ENCODE measurements at places on chromosomes 11 and 22. TPM values are rescaled to one million over a fixed set of nuclear protein-coding genes. Genes with fewer than 3 reads are reported as not detected.
A peak's percentile ranks its signal among the peaks of the same experiment; 100 is the strongest.

- DNase-seq: no peak
These were observed 10.4 kb upstream of the GRAMD4 start for GRCh38 chr22:46609724-46610201.

GRCh38 chr22:27416511-27417420, 384.8 kb downstream of the MN1 start:
- DNase-seq: no peak

DNA sequence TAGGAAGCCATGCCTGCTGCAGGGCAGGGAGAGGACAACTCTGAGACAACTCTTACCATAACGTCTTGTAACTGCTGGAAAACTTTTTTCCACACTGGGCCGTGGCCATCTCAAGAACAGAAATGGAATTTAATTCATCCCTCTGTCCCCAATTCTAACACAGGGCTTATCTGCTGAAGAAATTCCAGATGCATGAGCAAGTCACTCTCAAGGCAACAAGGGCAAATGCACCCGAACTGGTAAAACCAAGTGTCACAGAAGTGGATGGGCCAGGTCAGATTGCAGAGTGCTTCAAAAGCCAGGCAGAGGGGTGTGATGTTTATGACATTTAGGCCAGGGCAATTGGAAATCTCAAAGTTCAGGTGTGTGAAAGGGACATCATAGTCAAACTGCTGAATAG, 7.4 kb downstream of the SMPD1 start:
- DNase-seq: no peak

THRSP gene
- total RNA-seq: not detected

RBM7 gene
- 29.0 TPM for total RNA-seq

GRCh38 chr11:60951904-60952741, at the start of gene SLC15A3:
Gene SLC15A3, minus strand, starts transcription at chr11:60952176. Its CDS starts 625 bp downstream, at chr11:60951551.
- no peak for DNase-seq

DNA sequence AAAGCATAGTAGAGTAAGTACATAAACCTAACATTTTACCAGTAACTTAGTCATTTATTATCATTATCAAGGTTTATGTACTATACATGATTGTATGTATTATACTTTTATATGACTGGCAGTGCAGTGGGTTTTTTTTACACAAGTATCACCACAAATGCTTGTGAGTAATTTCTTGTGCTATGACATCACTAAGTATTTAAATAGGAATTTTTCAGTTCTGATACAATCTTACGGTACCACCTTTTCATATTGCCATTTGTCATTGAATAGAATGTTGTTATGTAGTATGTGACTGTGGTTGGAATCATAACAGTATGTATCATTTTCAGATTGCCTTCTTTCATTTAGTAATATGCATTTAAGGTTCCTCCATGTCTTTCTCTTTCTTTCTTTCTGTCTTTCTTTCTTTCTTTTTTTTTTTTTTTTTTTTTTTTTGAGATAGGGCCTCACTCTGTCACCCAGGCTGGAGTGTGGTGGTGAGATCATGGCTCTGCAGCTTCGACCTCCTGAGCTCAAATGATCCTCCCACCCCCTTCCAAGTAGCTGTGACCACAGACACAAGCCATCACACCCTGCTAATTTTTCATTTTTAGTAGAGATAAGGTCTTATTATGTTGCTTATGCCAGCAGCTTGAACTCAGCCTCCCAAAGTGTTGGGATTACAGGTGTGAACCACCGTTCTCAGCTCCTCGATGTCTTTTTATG, 18.6 kb downstream of the ATM start:
- no peak for DNase-seq

DNA sequence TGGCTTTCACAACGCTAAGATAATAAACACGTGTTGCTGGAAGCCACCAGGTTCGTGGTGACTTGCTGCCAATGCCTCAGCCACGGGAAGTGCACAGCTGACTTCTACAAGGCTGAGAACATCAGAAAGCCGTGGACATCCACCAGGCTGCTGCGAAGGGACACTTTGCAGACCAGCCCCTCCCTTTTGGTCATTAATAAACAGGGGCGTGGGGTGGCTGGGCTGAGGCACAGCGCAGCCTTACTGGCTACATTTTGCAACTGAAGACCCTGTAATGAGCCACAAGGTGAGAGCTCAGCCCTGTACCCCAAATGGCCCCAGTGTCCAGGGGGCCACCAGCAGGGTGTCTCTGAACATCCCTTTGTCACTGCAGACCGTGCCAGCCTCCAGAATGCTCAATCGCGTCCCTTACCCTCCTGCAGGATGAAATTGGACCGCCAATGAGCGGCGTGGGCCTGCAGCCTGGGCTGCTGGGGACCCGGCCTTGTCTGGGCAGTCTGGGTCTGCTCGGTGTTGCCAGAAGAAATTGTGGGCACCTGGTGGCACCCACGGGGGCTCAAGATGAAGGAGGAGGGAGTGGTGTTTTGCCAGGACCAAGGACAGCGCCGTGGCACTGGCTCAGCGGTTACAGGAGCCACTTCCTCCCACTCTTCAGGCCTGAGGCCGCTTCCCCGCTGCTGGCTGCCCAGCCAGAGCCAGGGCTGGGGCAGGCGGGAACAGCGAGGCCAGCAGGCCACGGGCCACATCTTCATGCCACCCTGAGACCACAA, 181.9 kb downstream of the CTTN start:
- no peak for DNase-seq

TFIP11 gene
- total RNA-seq: 42.6 TPM

DNA sequence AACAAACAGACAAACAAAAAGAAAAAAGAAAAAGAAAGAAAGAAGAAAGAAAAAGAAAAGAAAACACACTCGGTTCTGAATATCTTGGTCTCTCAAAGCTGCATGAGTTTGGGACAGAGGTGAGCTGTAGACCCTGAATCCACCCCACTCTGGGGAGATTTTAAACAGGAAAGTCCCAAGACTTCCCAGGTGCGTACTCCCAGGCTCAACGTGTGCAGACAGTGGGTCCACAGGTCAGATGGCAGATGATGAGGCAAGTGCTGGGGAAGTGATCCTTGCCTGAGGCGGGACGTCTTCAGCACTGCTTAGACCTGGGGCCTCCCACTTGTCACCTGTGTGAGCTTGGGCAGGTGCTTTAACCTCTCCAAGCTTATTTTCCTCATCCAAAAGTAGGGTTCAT, 9.3 kb downstream of the CREB3L1 start:
- DNase-seq: no peak

GRCh38 chr22:37748659-37749058, 51.8 kb downstream of the TRIOBP start:
- DNase-seq: no peak

SLC7A4 gene
- total RNA-seq: 2.0 TPM

DNA sequence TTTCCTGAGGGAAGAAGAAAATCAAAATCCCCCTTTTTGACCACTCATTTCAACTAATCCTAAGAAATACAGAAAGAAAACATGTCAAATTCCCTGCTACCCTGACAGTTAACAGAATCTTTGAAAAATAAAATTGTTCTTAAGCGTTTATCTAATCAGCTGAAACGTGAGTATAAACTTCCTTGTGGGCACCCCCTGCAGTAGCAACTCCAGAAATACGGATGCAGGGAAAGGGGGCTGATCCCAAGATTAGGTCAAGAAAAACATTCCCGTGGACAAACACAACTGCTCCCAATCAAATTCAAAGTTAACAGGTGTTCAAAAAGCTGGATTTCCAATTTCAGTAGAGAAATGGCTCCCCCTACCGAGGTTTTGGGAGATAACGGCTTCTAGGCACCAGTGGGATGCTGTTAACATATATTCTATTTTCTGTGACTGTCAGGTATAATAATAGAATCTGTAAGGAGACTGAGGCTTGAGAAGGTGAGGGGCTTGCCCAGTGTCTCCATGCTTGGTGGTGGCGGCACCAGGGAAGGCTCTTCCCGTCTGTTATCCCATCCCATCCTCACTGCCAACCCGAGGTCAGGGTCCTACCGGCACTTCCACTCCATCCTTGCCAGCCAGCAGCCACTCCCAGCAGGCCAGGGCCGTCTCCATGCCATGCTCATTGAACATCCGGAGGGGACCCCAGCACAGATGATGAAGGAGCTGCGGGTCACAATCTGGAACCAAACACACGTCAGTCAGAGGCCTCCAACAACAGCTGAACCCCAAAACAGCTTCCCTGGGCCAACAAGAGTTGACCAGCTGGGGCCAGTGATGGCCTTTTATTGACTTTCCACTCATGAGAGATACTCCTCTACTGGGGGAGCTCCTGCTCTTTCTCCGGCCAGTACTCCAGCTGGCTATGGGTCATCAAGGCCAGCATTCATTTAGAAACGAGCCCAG, 32.0 kb upstream of the SERPIND1 start:
- peak; percentile 65 for DNase-seq

GRCh38 chr22:35016909-35017308, 49.0 kb upstream of the ISX start:
- DNase-seq: no peak

- no peak for DNase-seq
These were observed 62.4 kb downstream of the DSCAML1 start for GRCh38 chr11:117734601-117735024.

DNA sequence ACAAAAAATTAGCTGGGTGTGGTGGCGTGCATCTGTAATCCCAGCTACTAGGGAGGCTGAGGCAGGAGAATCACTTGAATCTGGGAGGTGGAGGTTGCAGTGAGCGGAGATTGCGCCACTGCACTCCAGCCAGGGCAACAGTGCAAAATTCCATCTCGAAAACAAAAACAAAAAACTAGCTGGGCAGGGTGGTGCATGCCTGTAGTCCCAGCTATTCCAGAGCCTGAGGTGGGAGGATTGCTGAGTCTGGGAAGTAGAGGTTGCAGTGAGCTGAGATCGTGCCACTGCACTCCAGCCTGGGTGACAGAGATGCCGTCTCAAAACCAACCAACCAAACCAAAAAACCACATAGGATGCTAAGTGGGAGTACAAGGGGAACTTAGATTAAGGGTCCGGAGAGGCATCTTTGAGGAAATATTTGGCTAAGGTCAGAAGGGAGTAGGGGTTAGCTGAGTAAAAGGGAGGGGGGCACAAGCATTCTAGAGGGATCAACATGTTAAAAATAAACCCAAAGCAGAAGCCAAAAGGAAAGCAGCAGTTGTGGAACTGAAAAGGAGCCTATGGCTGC, 10.2 kb downstream of the PHF5A start:
- no peak for DNase-seq

GRCh38 chr22:46452195-46453005, 85.0 kb downstream of the CELSR1 start:
- no peak for DNase-seq

SHISAL1 gene
- 0.67 TPM for total RNA-seq

- DNase-seq: no peak
These were observed 15.4 kb downstream of the PPM1F start for GRCh38 chr22:21937041-21937820.

CHKA gene
- total RNA-seq: 62.2 TPM

DNA sequence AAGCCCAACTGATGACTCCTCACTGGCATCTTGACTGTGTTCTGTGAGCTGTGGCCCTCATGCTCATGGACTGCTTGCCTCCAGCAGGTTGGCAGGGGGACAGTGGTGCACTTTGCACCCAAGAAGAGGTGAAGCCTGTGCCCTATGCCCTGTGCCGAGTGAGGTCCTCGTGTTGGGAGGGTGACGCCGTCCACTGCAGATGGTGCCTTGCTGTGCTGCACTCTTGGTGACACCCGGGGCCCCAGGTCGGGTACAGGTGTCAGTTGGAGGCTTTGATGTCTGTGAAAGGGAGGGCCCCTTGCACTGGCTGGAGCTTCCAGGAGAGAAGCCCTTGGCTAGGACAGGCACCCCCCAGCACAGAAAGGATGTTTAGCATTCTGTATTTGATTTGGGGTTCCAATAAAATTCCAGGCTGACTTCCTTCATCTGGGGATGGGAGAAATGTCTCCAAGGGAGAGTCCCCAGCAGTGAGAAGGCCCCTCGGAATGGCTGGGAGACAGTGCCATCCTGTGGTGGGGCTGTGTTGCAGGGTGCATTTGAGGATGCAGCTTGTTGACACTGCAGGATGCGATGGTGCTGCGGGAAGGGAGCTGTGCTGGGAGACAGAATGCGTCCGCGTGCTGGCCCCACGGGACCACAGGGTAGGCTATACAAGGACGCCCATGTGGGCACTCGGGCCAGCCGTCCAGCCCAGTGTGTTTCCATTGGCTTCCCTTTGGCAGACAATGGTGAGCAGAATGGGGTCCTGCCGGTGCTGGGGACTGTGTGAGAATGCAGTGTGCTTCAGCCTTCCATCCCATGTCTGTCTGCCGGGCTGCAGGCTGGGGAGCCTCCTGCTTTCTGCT, 2.5 kb upstream of the ZDHHC8 start:
- DNase-seq: peak; percentile 77

OR51I1 gene
- 0.63 TPM for total RNA-seq

GRCh38 chr11:36432738-36433137, 77.3 kb downstream of the TRAF6 start:
- no peak for DNase-seq

OR52I2 gene
- not detected for total RNA-seq

GRCh38 chr11:78791254-78791653, 216.6 kb upstream of the NARS2 start:
- DNase-seq: peak; percentile 15

DNA sequence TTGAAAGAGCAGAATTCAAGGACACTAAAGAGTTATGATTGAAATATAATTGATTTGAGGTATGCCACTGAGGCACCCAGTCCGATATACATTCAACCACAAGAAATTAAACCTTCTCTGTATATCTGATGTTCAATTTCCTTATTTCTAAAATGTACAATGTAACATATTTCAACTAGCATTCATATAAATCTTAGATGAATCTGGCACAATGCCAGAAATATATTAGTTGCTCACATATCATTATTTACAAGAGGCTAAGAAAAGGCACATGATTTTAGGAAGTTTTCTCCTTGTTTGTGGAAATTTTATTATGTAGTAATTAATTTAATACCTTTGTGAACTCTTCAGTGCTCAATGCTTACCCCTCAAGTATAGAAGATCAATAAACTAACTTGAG, 532.3 kb downstream of the KCNA4 start:
- DNase-seq: no peak

GRCh38 chr11:43868852-43869567, 11.6 kb upstream of the ALKBH3 start:
- no peak for DNase-seq
